Hematopoietic multipotent progenitor cell (in vitro differentiated cells): ENCODE measurements at places on chromosomes 11 and 22.

DNA sequence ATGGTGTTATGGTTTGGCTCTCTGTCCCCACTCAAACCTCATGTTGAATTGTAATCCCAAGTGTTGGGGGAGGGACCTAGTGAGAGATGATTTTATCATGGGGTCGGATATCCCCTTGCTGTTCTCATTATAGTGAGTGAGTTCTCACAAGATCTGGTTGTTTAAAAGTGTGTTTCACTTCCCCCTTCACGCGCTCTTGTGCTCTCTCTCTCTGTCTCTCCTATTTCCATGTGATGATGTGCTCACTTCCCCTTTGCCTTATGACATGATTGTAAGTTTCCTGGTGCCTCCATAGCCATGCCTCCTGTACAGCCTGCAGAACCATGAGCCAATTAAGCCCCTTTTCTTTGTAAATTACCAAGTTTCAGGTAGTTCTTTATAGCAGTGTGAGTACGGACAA, 765.1 kb downstream of the KCNA4 start:
- no peak for DNase-seq

GRCh38 chr11:66012371-66012945, 650 bp downstream of the CST6 start:
- no peak for DNase-seq

GRCh38 chr22:20131597-20131858, at the start of gene ZDHHC8:
Gene ZDHHC8, plus strand, starts transcription at chr22:20131804. Its CDS starts 144 bp downstream, at chr22:20131948.
- DNase-seq: no peak

DNA sequence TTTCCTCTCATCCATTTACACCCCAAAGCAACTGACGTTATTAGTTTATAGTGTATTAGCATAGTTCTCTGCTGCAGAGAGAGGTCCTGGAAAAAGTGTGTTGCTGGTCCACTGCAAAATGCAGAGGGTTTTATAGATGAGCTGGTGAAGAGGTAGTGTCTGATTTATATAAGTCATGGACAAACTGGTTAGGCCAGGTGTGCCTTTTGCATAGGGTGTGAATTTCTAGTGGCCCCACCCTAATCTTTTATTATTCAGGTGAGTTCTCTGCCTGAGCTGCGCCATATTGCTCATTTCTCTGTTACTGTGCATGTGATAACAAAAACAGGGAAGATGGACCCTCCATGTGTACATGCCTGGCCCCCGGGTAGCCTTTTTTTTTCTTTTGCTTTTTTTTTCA, 43.1 kb upstream of the TRIM77 start:
- no peak for DNase-seq

- no peak for DNase-seq
Measured at GRCh38 chr11:33125025-33125424, 36.3 kb downstream of the CSTF3 start.

DNA sequence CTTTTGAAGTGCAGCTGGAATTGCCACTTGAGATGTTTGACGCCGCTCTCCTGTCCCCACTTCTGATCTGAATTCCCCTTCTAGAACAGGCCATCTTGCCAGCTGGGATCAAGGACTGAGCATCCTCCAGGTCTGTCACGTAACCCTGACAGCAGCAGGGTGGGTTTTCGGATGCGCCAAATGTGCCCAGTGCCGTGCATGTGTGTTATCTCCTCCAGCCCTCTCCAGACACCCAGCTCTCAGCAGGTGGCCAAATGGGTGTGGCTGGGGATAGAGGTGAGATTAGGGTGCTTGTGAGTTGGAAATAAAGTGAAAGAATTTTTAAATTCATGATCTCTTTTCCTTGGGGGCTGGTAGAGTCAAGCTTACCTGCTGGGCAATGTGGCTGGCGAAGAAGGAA, 3.3 kb downstream of the OSBP2 start:
- no peak for DNase-seq

DNA sequence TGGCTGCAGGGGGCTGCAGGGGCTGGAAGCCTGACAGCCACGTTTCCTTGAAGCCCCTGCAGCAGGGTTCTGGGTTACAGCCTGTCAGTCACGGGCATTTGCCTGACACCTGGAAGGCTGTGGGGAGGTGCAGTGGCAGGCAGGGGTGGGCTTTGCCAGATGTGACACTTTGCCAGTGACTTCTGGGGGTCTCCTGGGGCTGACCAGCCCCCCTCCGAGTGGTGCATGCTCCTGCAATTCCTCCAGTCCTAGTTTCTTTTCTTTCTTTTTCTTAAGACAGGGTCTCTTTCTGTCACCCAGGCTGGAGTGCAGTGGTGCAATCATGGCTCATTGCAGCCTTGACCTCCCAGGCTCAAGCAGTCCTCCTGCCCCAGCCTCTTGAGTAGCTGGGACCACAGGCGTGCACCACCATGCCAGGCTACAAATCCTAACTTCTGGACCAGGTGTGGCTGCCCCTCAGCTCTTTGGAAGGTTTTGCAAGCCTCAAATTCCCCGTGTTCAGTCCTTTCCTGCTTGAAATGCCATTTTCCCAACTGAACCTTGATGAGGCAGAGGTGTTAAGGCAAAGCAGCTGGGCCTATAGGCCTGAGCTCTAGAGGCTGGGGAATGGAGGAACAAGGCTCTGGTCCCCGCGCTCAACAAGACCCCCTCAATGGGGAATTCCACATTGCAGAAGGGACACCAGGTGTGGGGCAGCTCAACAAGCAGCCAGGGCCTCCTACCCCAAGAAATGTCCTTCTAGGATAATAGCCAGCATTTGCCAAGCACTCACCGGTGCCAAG, 20.2 kb upstream of the CHKA start:
- DNase-seq: no peak

DNA sequence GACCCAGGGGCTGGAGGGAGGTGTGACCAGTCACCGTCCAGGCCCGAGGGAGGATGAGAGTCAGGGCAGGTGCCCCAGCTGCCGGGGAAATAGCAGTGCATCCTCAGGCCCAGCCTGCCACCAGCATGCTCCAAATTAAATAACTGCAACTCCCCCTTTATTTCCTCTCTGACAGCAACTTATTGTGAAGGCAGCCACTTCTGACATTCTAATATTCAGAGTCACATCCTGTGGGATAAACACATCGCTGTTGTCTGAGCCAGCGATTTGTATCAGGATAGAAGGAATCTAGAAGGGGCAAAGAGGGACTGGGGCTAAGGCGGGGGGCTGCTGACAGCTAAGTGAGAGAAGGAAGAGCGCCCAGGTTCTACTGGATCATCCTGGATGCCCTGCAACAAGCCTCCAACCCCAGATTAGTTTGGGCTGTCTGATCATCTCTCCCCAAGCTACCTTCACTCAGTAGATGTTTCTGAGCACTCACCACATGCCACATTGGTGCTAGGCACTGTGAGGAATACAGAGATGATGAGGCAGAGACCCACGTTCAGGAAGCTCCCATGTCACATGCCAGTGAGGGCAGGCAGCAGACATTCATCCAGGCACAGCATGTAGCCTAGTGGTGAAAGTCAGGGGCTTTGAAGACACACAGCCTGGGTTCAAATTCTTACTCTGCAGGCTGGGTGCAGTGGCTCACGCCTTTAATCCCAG, 214.1 kb downstream of the BUD13 start:
- no peak for DNase-seq
